Pancreas (tissue), 10 donors: ENCODE measurements at places on chromosomes 6 and 20.

DNA sequence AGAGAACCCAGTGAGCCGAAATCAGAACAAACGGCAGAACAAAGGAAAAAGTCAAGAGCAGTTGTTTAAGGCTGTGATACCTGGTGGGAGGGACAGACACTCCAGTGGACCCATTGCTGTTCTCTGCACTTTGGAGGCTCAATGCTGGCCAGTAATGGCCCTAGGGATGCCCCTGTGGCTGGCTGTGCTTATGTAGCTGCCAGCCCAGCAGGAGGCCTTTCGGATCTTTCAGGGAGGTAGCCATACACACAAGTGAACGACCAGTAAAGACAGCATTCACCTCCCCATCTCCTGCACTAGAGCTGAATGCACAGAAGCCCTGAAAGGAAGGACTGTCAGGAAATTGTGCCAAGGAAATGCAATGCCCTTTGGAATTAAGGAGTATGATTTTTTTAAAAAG, 34.3 kb downstream of the GPLD1 start:
- DNase-seq: no peak

DNA sequence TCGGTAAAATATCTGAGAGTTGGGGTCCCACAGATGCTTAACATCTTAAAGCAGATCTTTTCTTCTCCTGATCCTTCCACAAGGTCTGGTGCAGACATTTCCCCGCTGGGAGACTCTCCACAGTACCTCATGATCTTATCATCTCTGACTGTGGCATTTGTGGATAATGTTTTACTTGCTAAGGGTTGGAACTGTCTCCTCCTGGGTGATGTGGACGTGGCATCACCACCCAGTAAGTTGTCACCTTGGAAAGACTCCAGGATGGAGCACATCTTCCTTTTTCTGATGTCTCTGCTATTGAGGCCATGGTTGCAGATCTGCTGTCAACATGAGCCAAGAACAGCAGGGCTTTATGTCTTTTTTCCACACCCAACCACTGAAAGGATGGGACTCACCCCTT, 42.0 kb upstream of the FANCE start:
- DNase-seq: no peak

DNA sequence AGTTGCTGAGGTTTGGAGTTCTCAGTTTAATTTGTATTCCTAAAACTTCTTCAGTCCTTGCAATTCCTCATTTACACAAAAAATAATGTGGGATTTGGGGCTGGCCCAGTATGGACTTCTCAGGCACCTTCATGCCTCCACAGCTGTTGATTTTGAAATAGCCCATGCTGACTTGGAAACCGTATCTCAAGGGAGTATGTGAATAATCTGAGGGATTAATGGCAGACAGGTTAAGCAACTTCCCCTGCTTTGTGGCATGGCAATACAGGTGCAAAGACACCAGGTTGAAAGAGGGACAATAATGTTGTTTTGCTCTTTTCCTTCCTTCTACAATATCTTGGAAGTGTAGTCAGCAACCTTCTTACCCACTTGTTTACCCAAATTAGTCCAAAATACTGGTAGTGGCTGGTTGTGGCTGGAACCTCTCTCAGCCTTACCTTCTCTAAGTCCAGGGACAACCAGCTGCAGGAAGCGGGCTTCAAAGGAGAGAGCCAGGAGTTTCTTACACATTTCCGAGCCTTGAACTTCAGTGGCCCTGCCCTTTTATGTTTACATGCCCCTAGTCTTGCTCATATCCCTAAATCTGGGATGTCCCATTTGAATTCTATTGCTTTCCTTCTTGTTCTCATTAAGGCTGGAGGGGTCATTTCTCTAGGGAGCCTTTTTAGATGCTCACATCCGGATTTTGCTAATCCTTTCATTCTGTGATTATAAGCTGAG, 44.1 kb upstream of the ADGRF1 start:
- DNase-seq: no peak

DNA sequence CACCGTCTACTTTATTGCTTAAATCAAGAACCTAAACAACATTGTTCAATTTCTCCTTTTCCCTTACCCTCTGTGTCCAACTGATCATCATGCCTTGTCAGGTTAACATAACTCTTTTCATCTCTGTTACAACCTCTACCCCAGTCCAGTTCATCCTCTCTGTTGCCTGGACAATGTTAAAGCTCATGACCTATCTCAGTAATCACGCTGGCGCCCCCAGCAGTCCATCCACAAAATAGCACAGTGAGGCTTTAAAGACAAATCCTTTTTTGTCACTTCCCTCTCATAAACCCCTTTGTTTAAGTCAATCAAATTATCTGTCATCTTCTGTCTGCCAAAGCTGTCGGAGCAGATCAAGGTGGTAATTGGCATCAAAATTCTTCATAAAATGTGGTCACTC, 140.1 kb downstream of the QKI start:
- DNase-seq: peak; percentile 44

GRCh38 chr20:50873585-50873984, 57.7 kb downstream of the ADNP start:
- no peak for DNase-seq

DNA sequence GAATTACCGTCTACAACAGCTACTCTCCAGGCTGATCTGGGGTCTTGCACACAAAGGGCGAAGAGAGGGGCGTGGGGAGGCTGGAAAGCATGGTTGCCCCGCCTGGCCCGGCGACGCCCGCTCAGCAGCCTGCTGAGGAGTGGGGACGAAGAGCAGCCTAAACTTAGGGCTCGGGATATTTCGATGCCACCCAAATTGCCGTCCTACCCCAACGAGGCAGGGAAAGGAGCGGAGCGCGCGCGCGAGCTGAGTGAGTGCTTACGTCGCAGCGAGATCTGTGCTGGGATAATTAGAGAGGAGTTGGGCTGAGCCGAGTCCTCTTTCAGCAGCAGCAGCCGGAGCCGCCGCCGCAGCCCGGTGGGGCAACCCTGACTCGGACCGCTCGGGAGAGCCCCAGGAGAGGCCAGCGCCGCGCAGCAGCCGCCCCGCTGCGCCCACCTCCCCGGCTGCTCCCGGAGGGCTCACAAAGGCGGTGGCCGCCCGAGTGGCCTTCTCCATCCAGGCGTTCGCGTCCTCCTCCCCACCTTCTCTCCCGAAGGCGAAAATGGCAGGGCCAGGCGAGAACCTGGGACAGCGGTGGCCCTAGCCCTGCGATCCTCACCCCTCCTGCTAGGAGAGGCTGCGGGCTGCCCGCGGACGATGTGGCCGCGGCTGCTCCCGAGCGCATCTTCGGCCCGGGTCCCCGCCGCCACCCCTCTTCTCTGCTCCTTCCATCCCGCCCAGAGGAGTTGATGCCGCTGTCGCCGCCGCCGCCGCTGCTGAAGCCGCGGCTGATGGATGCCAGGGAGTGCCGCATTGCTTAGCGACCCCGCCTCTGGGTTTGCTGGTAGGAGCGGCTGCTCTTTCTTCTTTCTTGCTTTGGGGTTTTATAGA, at the start of gene CLVS2:
Gene CLVS2 (plus strand): TSS at position 315 of the 873 bp plus-strand sequence. CDS start 1,543 bp downstream, outside the sequence.
- DNase-seq: no peak

GRCh38 chr20:16175322-16175961, 397.8 kb downstream of the KIF16B start:
- DNase-seq: no peak

GRCh38 chr20:42949950-42950349, 239.8 kb downstream of the PTPRT start:
- no peak for DNase-seq

DNA sequence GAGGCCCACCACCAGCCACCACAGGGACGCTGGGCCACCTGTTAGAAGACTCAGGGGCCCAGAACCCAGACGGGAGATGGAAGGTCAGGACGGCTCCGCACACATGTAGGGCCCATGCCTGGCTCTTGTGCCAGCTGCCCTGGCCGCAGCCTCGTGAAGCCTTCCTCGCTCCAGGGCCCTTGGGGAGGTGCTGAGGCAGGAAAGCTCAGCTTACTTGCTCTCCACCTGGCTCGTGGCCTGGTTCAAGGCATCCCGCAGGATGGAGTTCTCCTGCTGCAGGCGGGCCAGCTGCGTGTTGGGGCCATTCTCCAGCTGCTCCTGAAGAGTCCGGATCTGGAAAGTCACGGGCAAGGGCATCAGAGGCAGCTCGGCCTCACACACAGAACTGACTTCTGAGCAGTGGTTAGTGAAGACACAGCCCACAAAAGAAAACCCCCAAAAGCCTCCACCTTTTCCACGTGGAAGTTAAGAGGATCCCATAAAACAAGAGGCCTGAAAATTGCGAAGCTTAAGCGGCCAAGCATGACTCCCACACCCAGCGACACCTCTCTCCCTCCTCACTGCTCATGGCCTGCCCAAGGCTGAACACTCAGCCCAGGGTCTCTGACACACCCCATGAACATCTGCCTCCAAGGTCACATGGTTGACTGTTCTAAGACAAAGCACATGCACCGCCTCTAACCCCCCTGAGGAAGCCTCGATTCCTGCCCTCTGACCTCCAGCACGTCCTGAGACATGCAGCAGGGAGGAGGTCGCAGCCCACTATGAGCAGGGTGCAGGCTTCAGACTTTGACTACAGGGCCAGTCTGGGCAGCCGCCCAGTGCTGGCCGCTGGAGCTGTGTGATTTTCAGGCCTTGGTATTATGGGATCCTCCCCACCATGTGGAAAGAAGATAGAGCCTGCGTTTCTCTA, 46.5 kb downstream of the RRBP1 start:
- peak; percentile 66 for DNase-seq

DNA sequence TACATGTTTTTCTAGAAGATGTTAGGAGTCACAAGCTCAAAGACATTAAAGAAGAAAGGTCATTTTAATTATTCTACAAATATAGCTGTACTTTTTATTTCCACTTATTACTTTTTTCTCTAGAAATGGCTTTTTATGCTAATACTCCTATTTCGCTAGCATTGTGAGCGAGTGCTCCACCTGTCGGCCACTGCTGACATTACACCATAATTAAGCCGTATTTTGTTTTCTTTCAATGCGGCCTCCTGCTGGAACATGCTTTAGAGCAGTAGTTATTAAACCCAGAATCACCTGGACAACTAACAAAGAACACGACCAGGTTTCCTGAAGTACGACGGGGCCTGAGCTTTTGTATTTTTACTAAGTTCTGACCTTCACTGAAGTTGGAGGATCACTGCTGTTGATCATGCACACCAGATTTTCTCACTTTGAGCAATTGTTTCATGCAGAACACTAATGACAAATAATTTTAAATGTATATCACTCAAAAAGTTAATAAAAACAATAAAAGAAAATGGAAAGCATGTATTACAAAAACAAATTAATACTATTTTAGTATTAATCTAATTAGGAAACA, 74.1 kb upstream of the PAK5 start:
- no peak for DNase-seq

GRCh38 chr20:50038574-50038991, 55.8 kb downstream of the SNAI1 start:
- DNase-seq: no peak

DNA sequence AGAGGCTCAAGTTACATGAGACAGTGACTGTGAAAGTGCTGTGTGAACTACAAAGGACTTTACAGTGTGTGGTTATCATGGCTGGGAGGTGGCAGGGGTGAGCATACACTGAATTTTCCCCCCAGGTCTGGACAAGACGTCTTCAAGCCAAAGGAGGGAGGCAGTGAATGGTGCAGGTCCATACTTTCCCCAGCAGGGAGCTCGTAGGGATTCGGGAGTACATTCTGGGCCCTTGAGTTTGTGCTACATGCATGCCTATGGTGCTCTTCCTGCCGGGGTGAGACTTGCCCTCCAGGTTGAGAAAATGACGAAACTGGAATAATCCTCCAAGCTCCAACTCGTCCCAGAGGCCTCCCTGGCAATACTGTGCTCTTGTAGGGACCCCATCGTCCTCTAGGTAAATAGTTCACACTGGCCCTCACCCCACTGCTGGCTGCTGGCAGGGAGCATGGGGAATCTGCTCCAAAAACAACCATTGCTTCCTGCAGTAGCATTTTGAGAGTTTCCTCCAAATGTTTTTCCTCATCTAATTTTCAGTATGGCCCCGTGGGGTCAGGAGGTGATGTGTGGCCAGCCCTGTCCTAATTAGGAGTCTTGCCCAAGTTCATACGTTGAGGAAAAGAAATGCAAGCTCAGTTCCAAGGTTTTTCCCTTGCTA, 57.6 kb downstream of the ZNF831 start:
- DNase-seq: no peak

DNA sequence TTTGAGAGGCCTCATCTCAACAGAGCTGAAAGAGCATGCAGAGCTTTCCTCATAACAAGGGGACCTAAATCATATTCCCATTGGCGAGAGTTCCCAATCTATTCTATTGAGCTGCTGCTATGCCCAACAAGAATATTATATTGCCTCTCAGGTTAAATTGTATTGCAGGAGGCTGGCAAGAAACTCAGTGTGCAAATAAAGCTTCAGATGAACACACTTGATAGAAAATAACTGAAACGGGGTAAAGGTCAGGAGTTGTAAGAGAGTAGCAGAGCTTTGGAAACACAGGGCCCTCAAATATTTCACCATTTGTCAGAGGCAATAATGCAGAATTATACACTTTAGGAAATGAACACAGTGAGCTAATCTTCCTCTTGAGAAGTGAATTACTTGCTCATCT, 364.3 kb upstream of the SPTLC3 start:
- no peak for DNase-seq

GRCh38 chr20:23344336-23344735, 6.3 kb upstream of the NXT1 start:
- no peak for DNase-seq

GRCh38 chr6:140403020-140403419, 1028.6 kb upstream of the CITED2 start:
- no peak for DNase-seq

DNA sequence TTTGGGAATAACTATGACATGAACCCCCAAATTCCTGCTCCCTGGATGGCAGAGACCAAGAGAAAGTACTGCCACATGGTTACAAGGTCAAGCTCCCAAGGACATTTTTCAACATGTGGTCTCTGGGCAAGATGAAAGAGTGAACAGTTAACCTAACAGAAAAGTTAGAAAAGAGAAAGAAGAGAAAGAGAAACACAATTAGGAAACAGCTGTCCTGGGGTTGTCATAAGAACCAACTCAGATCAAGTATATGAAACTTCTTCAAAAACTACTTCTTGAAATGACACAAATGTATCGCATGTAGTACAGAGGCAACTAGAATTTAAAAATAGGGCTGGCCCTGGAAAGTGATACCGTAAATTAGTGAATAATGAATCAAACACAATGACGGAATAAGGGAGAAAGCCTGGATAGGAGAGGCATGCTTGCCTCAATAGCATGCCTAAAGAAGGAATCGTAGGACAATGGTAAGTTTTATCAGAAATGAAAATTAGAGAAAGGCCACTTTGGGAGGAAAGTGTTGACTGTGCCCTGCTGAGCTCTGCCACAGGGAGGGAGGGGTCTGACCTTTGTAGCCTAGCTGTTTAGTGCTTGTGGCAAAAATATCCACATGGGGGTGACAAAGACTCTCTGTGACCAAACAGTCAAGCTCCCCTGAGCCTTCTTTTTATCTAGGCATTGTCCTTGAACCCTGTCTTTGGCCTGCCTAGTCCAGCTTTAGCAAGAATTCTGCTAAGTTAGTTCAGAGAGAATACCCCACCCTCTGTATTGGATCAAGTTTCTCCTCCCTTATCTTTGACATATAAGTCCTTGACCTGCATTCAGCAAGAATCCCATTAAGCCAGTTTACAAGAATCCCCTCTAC, 4.3 kb upstream of the DCBLD1 start:
- DNase-seq: no peak

- DNase-seq: no peak
Observed at GRCh38 chr6:20699402-20699801, 165.1 kb downstream of the CDKAL1 start.
